ENCODE measurements at places on chromosomes 7 and 10. TPM values are rescaled to one million over a fixed set of nuclear protein-coding genes. Genes with fewer than 3 reads are reported as not detected.

DNA sequence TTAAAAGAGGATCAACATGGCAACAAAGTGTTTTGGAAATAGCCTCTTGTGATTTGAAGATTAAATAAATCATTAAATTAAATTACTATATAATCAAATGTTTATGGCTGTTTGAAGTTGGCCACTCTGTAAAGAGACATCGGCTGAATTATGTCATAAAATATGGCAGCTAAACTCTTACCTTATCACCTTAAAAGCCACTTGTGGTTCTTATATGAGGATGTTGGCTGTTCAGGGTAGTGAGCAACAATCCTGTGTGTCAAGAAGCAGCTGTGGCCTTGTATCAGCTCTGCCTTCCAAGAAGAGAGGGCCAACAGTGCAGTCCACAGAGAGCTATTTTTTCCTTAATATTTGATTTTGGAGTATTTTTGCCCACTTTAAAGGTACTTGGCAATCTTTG lies 113.4 kb upstream of the CDK6 start:
- no peak for ATAC-seq

- ATAC-seq = no peak
Measured at GRCh38 chr7:155811560-155811894, 736 bp downstream of the SHH start.

DNA sequence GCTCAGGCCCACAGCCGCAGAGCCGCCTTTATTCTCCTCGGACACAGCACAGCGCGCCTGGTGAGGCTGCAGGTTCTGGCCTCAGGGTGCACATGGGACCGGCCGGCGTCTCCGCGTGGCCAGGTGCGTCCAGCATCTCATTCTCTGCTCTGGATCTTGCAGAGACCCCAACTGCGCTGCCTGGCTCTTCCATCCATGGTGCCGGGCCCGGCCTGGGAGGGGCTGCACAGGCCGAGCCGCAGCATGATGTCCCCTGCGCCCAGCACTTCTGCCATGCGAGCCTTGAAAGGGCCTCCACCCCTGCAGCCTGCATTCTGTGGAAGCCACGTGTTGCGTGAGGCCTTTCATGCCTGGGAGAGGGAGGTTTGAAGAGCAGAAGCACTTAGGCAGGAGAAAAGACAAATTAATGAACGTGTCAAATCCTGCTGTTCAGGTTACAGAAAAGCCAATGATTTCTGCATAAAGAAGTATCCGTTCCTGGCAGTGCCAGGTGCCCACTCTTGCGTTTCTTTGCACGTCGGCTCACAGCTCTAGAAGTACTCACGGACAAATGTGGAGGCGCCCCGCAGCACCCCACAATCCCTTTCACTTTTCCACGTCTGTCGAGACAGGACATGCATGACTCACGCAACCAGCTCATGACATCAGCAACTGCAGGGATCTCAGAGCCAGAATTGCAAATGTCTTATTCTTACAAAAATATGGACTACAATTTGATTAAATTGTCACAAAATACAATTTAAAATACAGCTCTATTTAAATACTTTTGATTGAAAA lies 571.4 kb downstream of the DNAJB6 start:
- ATAC-seq = peak; percentile 57

DNA sequence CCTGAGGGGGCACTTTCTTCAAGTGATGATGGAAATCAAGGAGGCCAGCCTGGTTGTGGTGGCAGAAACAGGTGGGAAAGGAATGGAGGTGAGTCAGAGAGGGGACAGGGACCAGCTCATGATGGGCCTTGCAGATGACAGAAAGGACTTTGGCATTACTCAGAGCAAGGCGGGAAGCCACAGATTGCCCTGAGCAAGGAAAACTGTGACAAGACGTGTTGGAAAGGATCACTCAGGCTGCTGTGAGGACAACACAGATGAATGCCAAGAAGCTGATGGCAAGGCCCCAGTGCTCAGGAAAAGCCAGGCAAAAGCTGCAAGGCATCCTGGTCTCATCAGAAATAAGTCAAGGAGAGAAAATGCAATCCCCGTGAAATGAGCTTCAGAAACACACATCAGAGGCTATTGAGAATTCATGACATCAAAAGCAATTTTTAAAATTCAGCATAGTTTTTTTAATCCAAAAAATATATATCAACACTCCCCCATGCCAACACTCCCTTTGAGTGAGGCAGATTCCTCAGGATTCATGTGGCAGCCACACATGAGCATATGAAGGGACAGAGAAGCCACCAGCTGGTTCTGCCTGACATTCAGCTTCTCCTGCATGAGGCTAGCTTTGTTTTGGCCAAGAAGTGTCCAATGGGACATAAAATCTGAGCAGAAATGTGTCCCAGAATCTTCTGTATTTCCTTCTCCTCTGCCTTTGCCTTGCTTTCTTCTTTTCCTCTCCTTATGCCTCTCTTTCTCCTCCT lies 244.5 kb upstream of the MYO3A start:
- no peak for ATAC-seq

- ATAC-seq = peak; percentile 94
Measured at GRCh38 chr7:108094933-108095710, 35.0 kb downstream of the LAMB4 start.

GRCh38 chr10:12846718-12847117 lies 154.8 kb downstream of the CCDC3 start:
- no peak for ATAC-seq

GRCh38 chr7:13898957-13899670 lies 90.4 kb downstream of the ETV1 start:
- no peak for ATAC-seq

GRCh38 chr10:48543182-48543844 lies 61.6 kb downstream of the ARHGAP22 start:
- ATAC-seq = peak; percentile 98

- no peak for ATAC-seq
Measured at GRCh38 chr10:122328676-122329075, 45.8 kb upstream of the PLEKHA1 start.

DNA sequence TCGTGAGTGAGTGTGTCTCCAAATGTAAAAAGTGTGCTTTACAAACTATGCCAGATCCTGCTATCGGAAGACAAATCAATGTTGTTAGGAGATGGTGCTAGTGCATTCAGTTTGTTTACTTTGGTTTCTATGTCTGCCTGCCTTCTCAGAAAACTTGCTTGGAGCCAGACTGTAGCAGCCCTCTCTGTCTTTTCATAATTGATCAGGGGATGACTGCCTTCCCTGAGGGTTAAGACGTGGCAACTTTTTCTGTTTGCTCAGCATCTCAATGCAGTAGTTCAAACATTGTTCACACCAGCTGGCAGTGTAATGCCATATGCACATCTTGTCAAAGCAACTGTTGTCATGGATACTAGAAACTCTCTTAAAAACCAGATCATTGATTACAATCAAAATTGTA lies 118.5 kb downstream of the FOXP2 start:
- ATAC-seq = peak; percentile 76

DNA sequence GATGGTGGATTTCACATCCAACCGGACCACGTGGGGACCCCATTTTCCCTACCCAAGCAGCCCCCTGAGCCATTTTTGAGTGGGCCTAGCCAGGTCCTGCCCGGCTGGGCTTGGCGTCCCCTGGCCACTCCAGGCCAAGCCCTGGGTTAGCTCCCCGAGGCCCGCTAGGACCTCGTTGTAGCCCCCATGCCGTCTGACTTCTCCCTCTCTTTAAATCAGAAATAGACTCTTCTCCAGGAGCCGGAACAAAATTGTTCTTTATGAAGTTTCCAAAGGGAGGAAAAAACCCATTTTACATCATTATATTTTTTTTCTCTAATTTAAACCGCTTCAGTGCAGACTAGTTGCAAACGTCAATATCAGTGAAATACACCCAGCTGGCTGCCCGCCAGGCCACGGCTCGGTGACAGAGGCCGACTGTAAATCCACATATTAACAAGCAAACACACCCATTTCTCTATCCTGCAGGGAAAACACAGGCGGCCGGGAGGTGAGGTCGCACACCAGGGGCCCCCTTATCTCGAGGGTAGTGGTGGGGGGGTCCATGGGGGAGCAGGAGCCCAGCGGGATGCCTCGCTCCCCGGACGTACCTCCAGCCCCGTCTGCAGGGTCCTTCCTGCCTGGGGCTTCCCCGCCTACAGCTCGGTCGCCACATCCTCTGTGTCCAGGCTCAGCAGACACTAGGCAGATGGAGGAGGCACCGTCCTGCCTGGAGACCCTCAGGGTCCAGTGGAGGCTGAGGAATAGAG lies 72.7 kb downstream of the ELFN1 start:
- ATAC-seq = peak; percentile 98

GRCh38 chr7:21675255-21675654 lies 132.4 kb downstream of the DNAH11 start:
- no peak for ATAC-seq

DNA sequence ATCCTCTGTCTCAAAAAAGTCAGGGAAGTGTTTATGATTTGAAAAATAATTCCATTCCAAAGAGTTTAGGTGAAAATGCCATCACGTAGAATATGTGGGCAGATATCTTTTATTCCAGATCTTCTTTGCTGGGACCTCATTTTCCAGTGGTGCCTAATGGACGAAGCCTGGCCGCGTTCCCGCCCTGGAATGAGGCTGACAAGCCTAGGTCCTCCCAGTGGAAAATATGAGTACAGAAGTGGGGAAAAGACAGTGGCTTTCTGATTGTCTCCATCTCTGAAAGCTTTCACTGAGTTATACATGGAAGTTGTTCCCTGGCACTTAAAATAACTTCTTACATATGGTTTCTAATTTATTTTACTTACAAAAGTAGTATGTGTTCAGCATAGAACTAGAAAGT lies 139.4 kb downstream of the TACC2 start:
- no peak for ATAC-seq

GRCh38 chr7:140719721-140720120 lies 23.2 kb downstream of the NDUFB2 start:
- ATAC-seq = no peak

DNA sequence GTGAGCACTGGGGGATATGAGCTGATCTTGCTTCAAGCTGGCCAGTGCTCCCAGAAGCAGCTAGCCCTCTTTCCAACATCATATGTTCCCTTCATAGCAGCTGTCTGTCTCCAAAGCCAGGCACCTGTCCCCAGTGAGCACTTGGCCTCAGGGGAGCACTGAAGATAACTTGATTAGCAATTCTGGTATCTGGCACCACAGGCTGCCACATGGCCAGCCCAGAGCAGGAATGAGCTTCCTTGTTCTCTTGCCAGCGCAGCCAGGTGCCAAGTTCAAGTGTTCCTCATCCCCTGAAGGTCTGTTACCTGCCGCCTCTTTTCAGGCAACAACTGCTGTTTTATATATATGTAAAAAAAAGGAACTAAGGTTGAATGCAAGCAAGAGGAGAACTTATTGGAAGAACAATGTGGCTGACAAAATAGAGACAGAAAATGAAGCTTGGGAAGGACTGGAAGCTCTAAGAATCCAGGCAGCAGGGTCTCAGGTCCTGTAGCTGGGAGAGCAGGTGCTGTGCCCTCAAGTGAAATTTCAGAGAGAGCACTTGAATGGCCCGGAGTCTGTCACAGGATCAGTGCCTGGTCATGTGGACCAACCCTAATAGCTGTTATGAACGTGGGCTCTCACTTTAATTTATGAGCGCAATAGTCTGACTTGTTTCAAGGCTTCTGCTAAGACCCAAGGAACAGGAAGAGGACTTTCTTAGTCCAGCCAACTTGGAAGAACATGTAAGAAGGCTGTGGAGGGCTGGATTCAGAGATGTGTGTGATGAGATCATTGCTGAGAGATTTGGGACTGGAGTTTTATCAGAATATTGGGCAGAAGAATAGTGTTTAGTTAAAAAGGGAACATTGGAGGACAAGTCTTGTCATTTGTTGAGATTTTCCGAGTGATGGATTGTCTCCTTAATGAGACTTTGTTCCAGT lies 267.2 kb downstream of the GLRX3 start:
- no peak for ATAC-seq

GRCh38 chr10:104277785-104278184 lies 8.8 kb downstream of the GSTO2 start:
- no peak for ATAC-seq

DNA sequence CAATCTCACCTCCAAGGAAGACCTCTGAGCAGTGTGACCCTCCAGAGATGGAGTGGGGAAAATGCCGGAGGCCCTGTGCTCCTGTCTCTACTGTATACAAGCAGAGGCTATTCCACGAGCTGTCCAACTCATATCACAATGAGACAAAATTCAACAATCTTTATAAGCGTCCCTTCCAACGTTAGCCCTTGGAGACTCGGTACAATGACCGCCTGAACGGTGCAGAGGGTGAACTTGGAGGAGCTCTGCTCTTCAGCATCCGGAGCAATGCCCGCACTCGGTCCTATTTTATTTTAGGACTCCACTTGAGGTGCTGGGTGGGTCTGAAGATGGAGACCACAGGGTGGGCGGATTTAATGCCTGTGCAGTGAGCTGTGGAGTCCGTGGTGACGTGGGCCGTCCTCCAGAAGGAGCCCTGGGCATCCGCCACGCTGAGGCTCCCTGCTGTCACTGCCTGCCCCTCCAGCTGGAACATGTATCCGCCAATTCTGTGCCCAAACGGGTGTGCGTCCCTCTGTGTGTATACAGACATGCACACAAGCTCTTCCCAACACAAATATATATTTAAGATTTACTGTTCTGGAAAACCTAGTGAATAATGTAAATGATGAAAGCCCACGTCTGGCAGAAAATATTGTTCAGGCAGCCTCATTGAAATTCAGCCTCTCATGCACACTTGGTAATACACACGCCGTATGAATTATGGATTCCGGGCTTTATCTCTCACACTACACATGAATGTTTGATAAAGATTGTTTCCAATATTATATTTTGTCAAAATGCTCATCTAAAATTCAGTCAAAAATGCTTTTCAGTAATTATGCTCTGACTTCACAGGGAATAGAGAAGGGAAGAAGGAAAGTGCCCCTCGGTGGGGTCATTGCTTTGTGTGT lies 239.9 kb upstream of the ZMIZ1 start:
- ATAC-seq = no peak

DNA sequence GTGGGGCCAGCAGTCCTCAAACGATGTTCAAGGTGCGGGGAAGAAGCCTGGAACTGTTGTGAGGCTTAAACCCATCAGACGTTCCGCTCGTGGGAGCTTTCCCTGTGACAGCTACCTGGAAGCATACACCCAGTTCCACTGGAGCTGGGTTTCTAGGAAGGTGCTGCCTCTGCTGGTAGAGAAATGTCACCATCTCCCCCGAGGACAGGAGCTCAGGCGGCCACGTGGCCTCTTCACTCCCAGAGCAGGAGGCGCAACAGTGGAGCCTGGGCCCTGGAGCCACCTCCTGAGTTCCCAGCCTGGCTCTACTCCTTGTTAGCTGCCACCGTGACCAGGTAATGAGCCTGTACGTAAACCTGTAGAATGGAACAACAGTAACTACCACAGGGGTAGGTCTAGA lies 156.1 kb downstream of the ADARB2 start:
- ATAC-seq = peak; percentile 46

GRCh38 chr7:157910446-157910845 lies 573.6 kb downstream of the DNAJB6 start:
- no peak for ATAC-seq

- no peak for ATAC-seq
Measured at GRCh38 chr10:69146759-69147158, 22.8 kb downstream of the VPS26A start.

- ATAC-seq = no peak
Measured at GRCh38 chr10:75203724-75204123, 6.9 kb upstream of the VDAC2 start.

GRCh38 chr10:88004451-88004850 lies 141.0 kb downstream of the PTEN start:
- ATAC-seq = no peak

- no peak for ATAC-seq
Measured at GRCh38 chr7:37832194-37832593, 16.2 kb upstream of the NME8 start.

Gene ANKRD30A
- not detected for total RNA-seq

Gene TMEM106B
- 45.5 TPM for total RNA-seq

Gene OPALIN
- total RNA-seq = 0.28 TPM

Gene CRCP
- 34.9 TPM for total RNA-seq

Gene REEP3
- total RNA-seq = 19.4 TPM

Gene VSTM2A
- 15.0 TPM for total RNA-seq

Gene AHR
- total RNA-seq = 4.6 TPM

Gene TEX47
- 0.11 TPM for total RNA-seq

Gene GPR146
- 4.6 TPM for total RNA-seq

Gene GGCT
- 62.6 TPM for total RNA-seq

Gene SFRP4
- total RNA-seq = 0.08 TPM
